ENCODE measurements at places on chromosomes 16 and 17.

DNA sequence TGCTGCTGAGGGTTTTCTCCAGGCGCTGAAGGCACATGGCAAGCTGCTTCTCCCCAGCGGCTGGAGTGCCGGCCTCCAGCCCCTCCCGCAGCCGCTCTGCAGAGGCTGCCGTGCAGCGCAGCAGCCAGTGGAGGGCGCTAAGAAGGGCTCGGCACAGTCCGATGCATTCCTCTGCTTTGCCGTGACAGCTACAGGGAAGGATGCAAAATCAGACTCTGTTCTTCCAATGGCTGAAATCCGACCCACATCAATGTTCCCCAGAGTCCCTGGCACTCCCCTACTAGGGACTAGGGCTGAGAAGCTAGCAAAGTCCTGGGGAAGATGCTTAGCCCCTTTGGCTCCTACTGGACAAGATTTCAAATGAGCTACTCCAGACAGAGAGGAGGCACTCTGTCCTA is 19.0 kb downstream of the MED24 start:
- DNase-seq: no peak

GRCh38 chr17:31596382-31597323 is 205.2 kb downstream of the RAB11FIP4 start:
- no peak for DNase-seq

DNA sequence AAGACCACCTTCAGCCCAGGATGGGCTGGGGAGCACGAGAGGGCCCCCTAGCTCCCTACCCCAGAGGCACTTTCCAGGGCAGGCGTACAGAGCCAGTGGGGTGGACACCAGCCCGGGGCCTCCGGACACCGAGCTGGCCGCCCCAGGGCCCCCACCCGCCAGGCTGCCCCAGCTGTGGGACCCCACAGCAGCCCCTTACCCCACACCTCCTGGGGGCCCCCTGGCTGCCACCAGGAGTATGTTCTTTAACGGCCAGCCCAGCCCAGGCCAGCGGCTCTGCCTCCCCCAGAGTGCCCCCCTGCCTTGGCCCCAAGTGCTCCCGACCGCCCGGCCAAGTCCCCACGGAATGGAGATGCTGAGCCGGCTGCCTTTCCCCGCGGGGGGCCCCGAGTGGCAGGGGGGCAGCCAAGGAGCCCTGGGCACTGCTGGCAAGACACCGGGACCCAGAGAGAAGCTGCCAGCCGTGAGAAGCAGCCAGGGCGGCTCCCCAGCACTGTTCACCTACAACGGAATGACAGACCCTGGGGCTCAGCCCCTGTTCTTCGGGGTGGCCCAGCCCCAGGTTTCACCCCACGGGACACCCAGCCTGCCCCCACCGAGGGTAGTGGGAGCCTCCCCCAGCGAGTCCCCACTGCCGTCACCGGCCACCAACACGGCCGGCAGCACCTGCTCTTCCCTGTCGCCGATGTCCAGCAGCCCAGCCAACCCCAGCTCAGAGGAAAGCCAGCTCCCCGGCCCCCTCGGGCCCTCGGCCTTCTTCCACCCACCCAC is 24.3 kb upstream of the ZFPM1 start:
- DNase-seq: no peak

DNA sequence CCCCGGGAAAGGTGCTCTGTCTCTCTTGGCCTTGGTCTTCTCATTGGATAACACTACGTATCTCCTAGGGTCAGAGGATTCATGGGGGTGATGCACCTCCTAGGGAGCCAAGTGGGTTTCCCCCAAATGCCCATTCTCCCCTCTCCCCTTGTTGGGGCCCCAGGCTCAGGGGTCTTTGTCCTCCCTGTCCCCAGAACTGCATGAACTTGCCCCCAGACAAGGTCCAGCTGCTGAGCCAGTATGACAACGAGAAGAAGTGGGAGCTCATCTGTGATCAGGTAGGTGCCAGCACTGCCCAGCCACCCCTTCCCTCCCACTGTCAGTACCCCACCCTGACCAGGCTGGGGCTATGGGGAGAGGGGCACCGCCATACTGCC is 8.7 kb downstream of the FMNL1 start:
- no peak for DNase-seq

Data from stimulated activated CD8-positive, alpha-beta memory T cell treated with anti-CD3 and anti-CD28 coated beads, Interleukin-4, amount 100 ng/mL, for 4 hours (primary cell).